T47D (cell line): ENCODE measurements at places on chromosomes 12 and 14.

GRCh38 chr12:107957459-107957858, 171.6 kb upstream of the WSCD2 start:
- no peak for DNase-seq

- DNase-seq, result no peak
Observed at GRCh38 chr14:46819117-46819516, 167.5 kb upstream of the RPL10L start.

DNA sequence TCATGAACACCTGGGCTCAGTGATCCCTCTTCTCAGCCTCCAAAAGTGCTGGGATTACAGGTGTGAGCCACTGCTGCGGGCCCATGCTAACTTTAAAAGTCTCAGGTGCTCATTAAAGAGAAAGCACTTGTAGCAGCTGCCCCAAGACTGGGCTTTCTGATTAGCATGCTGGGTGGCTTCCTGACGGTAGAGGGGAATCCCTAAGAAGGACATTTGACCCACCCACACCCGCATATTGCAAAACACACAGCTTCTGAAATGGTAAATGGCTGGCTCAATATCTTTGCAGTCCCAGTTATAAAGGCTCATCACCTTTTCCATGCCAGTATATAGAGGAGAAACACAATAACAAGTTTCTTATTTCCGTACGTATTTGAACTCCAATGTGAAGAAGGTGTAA, 19.3 kb upstream of the BICD1 start:
- no peak for DNase-seq

DNA sequence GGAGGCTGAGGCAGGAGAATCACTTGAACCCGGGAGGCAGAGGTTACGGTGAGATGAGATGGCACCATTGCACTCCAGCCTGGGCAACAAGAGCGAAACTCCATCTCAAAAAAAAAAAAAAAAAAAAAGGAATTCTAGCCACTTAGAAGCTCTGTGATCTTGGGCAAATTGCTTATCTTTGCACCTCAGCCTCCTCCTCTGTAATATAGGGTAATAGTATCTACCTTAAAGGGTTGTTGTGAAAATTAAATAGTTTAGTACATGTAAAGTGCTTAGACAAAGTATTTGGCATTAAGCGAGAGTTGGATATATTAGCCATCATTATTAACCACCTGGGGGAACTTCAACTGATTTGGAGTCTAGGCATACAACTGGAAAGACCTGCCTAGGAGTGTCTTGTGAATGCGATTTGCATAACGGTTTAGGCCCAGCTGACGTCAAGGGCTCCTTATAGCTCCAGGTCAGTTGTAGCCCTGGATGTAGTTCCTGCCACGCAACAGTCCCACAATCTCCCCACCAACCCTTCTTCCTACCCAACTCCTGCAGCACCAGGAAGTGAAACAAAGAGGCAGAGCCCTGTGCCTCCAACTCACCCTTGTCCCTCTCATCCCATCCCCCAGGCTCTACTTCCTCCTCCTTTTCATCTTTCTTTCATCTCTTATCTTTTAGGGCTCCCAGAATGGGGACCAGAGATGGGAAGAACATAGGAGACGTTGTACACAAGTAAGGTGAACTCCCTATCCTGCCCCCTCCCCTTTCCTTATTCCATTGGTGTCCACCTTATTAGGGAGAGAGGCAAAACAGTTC, 2.1 kb upstream of the IL23A start:
- DNase-seq, result no peak

DNA sequence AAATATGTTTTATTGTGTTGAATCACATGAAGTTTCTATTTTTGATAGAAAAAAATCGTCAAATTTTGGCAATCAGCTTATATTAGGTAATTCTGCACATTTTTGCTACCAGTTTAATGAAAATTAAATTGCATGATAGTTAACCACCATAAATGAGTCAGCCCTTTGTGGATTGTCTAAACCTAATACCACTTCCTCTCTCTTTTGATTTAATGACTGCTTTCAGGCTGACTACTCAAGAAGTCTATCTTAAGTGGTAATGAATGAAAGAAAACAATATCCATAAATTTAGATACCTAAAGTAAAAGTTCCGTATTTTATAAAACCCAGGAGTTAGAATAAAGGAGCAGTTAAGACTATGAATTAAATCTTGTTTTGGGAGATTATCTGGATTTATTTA, 450.5 kb downstream of the TMEM117 start:
- no peak for DNase-seq

GRCh38 chr12:26857465-26858176, 24.6 kb upstream of the ITPR2 start:
- no peak for DNase-seq

DNA sequence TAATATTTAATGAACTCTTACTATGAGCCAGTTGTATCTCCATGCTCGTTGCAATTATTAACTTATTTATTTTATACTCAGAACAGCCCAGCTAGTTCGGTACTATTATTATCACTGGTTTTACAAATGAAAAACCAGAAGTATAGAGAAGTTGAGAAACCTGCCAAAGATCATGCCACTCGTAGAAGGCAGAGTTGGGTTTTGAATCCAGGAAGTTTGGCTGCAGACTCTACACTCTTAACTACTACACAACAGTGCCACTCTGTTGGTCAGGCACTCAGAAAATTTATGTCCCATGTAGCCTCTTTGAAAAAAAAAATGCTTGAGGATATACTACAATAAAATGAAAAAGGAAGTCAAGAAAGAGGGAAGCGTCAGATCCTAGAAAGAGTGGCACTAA, 71.5 kb upstream of the ARID2 start:
- DNase-seq, result no peak

GRCh38 chr12:121182222-121182893, 27.6 kb upstream of the P2RX4 start:
- no peak for DNase-seq

DNA sequence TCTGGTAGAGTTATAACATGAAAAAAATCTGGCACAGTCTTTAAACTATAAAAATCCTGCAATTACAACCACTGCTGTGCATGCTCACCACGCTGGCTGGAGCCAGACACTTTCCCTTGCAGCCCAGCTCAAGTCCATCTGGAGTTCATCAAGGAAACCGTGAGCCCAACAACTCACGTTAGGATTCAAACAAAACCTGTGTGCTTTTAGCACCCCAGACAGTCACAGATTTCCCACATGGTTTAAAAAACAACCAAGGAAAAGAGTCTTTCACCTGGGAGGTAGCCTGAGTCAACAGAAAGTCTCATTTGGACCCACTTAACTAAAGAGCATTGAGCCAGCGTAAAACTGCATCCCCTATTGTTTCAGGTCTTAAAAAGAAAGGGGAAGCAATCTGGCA, 4.7 kb downstream of the LRIG3 start:
- DNase-seq, result peak; percentile 51

- DNase-seq, result no peak
Observed at GRCh38 chr12:11793921-11794710, 144.6 kb downstream of the ETV6 start.

DNA sequence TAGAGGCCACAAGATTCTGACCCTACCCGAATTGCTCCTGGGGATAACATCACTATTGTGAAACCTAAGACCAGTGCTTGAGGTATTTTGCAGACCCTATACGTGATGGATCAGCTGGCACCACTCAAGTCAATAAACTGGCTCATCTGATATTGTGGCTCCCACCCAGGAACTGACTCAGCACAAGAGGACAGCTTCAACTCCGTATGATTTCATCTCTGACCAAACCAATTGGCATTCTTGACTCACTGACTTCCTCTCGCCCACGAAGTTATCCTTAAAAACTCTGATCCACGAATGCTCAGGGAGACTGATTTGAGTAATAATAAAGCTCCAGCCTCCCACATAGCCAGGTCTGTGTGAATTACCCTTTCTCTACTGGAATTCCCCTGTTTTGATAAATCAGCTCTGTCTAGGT, 1036.1 kb upstream of the TMEM132C start:
- no peak for DNase-seq

GRCh38 chr12:110743571-110744093, 941 bp upstream of the PPP1CC start:
- DNase-seq, result peak; percentile 36

DNA sequence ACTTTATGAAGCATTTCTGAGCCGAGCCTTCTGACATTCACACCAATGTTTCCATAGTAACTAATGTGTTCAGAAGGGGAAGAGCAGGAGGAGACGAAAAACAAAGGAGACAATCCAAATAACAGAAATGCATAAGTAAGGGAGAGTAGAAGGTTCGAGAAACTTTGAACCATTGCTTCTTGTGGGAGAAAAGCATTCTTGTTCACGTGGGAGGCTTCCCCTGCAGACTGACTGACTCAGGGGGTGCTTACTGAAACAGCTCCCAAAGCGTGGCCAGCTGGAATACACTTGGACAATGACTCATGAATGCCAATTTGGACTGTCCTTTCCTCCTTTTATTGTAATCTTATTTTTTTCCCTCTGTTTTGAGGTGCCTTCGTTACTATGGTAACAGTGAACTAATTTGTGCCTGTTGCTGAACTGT, 73.9 kb downstream of the NEDD1 start:
- no peak for DNase-seq

GRCh38 chr14:67666750-67667449, 7.5 kb downstream of the VTI1B start:
- DNase-seq, result peak; percentile 31

- no peak for DNase-seq
Observed at GRCh38 chr12:83818881-83819280, 1093.7 kb downstream of the SLC6A15 start.

GRCh38 chr14:101444116-101444515, 117.2 kb upstream of the DIO3 start:
- DNase-seq, result no peak

- no peak for DNase-seq
Observed at GRCh38 chr12:132245521-132246101, 83.8 kb downstream of the GALNT9 start.

GRCh38 chr14:80695869-80696268, 245.7 kb downstream of the CEP128 start:
- no peak for DNase-seq

GRCh38 chr12:16020031-16020430, 108.9 kb downstream of the DERA start:
- no peak for DNase-seq

DNA sequence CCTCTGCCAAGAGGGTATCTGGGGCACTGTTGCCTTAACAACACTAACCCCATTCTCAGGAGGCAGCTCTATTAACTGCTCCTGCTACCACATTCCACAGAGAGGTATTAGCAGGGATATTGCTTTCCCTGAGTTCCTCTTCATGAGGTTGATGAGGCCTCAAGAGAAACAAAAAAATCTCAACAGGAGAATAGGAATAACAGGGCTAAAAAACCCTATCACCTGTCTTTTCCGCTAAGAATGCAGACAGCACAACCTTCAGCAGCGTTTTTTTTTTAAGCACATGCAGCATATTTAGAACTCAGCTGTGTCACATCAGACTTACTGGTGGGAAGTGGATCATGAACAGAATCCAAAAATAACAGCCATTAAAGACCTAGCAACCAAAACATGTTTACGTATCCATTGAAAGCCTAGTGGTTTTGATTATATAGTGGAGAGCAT, 29.2 kb downstream of the ATF7 start:
- no peak for DNase-seq

DNA sequence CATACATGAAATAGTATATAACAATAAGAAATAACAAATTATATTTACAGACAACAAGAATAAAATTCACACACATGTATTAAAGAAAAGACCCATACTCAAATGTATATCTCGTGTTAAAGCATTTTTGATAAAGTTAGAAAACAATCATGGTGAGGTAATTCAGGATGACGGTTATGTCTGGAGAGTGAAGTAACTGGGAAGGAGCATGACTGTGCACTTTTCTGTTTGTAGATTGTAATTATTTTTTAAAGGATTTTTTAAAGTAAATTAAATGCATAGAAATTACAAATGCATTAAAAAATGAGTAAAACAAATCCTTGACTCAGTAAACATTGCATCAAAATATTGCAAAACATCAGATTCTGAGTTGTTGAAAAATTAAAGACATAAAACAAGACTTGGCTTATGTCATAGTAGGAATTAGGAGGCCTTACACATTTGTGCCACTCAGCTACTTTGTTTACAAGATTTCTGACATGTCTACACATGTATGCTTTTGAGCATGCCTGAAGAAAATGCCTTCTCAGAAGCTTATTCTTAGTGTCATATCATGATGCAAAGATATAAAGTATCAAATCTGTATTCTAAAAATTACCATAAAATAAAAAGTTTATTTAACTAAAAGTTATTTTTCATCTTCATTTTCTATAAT, 1325.1 kb downstream of the SLC16A7 start:
- DNase-seq, result no peak

DNA sequence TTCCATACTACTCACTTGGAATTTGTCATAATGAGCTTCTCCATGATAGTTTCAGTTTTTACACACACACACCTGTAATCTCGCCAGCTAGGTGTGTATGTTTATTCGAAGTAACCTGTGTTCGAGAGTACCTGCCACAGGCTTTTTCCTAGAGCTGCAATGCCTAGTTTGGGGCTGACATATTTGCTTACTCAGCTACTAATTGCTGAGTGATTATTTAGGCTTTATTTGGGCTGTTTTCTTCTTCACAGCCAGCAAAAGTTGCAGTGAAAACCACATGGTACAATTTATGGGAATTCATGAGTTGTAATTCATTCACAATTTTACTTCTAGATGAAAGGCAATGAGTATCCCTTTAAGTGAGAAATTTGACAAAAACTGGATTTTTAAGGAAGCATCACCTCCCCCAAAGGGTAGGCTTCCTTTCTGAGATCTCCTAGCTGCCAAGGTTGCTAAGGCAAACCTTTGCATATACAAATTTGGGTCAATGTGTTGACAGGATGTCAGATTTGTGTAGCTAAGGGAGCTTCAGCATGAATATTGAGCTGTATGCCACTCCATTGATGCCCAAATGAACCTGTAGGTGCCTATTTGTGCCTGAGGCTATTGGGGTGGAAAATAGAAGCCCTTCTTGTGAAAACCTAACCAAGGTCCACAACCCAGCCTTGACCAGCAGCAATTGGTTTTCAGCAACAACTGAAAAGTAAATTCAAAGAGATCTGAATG, 108.7 kb upstream of the OTX2 start:
- no peak for DNase-seq

DNA sequence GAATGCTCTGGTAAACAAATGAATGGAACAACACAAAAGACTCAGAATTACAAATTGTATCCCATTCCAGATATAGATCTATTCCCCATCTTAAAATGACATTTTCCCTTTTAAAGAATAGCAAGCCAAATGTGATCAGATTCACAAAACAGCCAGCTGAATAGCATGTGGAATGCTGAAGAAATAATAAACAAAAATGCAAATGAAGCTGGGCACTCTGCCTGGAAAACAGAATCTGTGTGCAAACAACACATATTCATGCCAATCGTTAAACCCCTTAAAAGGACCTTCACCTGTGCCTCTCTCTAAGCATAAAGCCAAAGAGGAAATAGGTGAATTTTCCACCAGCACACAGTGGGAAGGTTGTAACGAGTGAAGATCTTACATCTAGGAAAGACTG, 67.9 kb upstream of the PDZRN4 start:
- DNase-seq, result no peak

GRCh38 chr12:108646600-108647579, 13.2 kb upstream of the SELPLG start:
- DNase-seq, result no peak

DNA sequence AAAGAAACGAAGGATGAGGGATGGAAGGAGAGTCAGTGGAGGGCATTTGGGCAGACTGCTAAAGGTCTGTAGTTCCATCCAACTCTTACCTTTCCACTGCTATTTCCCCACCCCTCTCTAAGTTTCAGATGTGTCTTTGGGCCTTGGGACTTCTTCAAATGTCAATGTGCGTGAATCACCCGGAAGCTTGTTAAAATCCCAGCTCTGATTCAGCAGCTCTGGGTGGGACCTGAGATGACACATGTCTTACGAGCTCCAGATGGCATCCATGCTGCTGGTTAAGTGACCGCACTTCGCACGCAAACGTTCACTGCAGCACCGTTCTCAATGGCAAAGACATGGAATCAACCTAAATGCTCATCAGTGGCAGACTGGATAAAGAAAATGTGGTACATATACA, 309.9 kb downstream of the VRK1 start:
- no peak for DNase-seq
